ENCODE measurements at places on chromosomes 2 and 18.

DNA sequence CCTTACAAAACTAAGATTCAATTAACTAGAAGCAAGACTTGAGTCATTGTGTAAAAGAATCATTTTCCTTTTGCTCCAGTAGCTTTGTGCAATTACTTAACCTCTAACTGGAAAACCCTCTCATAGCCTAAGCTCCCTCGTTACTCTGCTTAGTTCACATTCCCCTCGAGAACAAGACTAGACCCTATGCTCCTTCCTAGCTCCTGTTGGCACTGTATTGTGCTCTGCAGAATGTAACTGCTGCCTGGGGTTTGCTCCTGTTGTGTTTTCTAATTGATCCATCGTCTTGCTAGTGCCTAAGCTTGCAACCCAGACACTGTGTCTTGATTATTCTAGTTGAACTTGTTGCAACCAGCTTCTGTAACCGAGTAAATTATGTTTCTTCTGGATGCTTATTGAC is 347.0 kb downstream of the ZNF804A start:
- peak; percentile 28 for DNase-seq

- DNase-seq, result no peak
Measured at GRCh38 chr2:237298151-237299118, 115.5 kb downstream of the COL6A3 start.

- peak; percentile 59 for DNase-seq
Measured at GRCh38 chr2:127324635-127325034, 30.7 kb upstream of the ERCC3 start.

GRCh38 chr2:42102591-42103450 is 55.0 kb downstream of the PKDCC start:
- DNase-seq, result no peak

GRCh38 chr2:69583321-69583833 is 60.2 kb downstream of the AAK1 start:
- no peak for DNase-seq

GRCh38 chr2:25341753-25342371 is at the start of gene DNMT3A:
Gene DNMT3A, minus strand, starts transcription at chr2:25341925. Its CDS starts 27,941 bp downstream, at chr2:25313984.
- peak; percentile 45 for DNase-seq

DNA sequence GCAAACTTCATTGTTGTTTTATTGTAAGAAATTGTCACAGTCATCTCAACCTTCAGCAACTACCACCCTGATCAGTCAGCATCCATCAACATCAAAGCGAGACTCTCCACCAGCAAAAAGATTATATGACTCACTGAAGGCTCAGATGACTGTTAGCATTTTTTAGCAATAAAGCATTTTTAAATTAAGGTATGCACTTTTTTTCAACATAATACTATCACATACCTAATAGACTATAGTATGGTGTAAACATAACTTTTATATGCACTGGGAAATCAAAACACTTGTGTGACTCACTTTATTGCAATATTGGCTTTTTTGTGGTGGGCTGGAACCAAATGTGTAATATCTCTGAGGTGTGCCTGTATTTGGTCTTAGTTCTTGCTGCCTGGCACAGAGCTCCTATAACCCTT is 15.6 kb downstream of the SCN1A start:
- DNase-seq, result no peak

DNA sequence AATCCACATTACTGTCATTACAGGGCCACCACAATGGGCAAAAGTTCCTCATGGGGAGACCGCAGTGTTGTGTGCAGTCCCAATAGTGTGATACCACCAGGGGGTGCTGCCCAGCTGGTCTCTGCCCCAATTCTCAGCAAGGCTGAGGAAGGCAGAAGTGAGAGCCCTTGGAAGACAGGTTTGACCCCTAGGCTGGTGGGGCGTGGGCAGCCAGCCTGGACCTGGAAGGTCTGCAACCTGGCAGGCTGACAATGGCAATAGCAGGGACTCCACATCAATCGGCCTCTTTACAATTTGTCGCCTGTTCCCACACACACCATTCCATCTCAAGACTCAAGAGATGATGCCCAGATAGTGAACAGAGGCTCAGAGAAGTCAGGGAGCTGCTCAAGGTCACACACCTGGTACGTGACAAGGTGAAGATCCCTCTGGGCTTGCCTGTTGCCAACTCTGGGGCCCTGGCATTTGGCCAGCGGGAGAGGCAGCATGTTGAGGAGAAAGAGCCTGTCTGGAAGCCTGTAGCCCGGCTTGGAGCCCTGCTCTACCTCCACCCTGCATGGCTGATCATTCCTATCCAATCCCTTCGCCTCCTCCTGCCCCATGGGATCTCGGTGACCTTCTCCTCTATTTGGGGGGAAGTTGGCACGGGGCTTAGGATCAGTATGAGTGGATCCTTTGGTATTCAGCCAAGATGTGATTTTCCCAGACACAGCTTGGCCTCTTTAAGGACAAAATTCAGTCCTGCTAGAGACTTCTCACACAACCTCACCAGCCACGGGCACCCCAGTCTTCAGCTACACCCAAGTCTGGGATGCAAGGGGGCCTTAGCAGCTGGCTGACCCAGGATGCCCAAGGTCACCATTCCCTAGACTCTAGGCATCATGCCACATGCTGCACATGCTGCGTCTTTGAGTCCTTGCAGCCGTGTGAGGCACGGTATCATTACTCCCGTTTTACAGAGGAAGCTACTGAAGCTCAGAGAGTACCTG is 2.9 kb upstream of the ATOH8 start:
- peak; percentile 80 for DNase-seq

GRCh38 chr18:40653682-40654081 is 1301.4 kb upstream of the PIK3C3 start:
- DNase-seq, result no peak

All from NCI-H2171 treated with DMSO at 0.1 percent for 48 hours (cell line).